Stomach (tissue), 19 donors: ENCODE measurements at places on chromosomes 2 and 18. TPM values are rescaled to one million over a fixed set of nuclear protein-coding genes. Genes with fewer than 3 reads are reported as not detected.

- H3K27me3 ChIP-seq = no peaks in the 10 kb centered on the region
- H3K4me3 ChIP-seq = no peak overlapping the region
- H3K36me3 ChIP-seq = no peaks in the 10 kb centered on the region
Measured at GRCh38 chr2:28202719-28203118, 189.9 kb upstream of the FOSL2 start.

HTR2B gene
- total RNA-seq = 32.1 TPM

DNA sequence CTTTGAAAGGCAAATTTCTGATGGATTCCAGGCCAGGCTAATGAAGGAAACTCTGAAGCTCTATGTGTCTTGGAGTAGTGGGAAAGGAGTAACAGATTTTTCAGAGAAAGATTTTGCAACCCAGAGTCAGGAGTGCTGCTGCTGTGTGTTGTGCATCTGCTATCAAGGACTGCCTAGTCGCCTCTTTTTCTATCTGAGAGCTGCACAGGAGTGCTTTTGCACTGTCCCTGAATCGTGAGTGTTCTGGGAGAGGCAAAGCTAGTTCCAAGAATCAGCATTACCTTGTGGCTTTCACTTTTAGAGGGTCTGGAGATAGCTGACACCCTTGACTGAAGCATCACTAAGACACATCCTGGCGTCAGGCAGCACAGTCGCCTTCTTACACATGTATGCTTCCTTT lies 336.4 kb downstream of the PARD3B start:
- H3K27ac ChIP-seq = no peak overlapping the region
- H3K4me3 ChIP-seq = no peak overlapping the region
- H3K27me3 ChIP-seq = no peaks in the 10 kb centered on the region
- H3K36me3 ChIP-seq = no peaks in the 10 kb centered on the region

GRCh38 chr2:28736034-28736433 lies 15.6 kb upstream of the PPP1CB start:
- no peaks in the 10 kb centered on the region for H3K27me3 ChIP-seq
- DNase-seq = peak; percentile 92
- H3K4me3 ChIP-seq = no peak overlapping the region

DNA sequence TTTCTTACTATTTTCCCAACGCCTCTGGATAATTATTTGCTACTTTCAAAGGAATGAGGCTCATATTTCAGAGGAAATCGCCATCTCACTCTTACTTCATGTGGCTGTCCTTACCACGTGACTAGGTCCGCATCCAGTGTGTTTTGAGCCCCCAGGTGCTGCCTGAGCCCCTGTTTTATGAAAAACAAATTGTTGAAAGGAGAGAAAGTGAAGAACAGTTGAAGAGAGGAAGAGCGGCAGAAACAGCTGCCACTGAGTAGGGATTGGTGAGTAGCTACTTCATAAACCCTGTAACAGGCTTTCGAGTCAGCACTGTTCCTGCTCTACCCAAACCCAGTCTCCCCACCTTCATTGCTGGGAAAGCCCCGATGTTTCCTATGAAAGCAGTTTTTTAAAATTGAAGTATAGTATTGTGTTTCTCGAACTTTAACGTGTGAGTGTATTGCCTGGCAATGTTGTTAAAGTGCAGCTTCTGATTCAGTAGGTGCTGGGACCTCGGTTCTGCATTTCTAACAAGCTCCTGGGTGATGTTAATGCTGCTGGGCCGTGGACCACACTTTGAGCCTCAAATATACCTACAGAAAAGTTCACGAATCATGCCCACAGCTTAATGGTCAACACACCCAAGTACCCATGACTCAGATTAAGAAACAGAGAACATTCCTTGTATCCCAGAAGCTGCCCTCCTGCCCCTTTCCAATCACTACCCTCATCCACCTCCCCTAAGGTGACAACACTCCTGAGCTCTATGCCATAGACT lies 39.7 kb downstream of the TMEM177 start:
- H3K27ac ChIP-seq = no peak overlapping the region
- no peak for DNase-seq
- H3K4me1 ChIP-seq = no peaks in the 10 kb centered on the region
- H3K36me3 ChIP-seq = no peaks in the 10 kb centered on the region
- H3K4me3 ChIP-seq = no peak overlapping the region

XDH gene
- 4.1 TPM for total RNA-seq

DNA sequence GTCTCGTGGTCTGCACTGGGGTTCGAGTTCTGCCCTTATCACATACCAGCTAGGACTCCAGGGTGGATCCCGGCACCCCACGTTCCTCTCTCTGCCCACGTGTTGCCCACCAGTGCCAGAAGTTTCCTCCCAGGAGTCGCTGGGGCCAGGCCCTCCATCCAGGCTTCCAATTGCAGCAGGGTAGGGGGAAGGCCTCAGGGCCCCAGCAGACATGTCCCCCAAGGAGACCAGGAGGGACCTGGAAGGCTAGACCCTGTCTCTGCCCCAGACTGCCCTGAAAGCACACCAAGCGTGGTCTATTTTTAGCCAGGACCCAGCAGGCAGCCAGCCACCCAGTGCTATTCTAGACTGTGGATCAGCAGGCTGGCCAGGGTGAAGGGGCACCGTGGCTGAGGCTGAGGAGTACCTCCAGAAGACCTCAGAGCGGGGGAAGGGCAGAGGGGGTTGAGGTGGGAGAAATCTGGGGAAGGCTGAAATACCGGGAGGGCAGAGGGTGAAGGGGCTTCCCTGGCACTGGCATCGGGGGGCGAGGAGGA lies 18.8 kb upstream of the TNS1 start:
- H3K27ac ChIP-seq = no peak overlapping the region
- H3K4me1 ChIP-seq = no peaks in the 10 kb centered on the region
- H3K27me3 ChIP-seq = no peaks in the 10 kb centered on the region
- H3K4me3 ChIP-seq = no peak overlapping the region

ABCG5 gene
- not detected for total RNA-seq

- no peak overlapping the region for H3K4me3 ChIP-seq
- no peaks in the 10 kb centered on the region for H3K27me3 ChIP-seq
- H3K36me3 ChIP-seq = no peaks in the 10 kb centered on the region
- peak; percentile 85 for DNase-seq
- no peaks in the 10 kb centered on the region for H3K4me1 ChIP-seq
Measured at GRCh38 chr2:84302513-84303412, 156.3 kb downstream of the SUCLG1 start.
